ENCODE measurements at places on chromosomes 7 and 10.

- no peak for DNase-seq
Measured at GRCh38 chr10:33550811-33551210, 216.3 kb upstream of the NRP1 start.

DNA sequence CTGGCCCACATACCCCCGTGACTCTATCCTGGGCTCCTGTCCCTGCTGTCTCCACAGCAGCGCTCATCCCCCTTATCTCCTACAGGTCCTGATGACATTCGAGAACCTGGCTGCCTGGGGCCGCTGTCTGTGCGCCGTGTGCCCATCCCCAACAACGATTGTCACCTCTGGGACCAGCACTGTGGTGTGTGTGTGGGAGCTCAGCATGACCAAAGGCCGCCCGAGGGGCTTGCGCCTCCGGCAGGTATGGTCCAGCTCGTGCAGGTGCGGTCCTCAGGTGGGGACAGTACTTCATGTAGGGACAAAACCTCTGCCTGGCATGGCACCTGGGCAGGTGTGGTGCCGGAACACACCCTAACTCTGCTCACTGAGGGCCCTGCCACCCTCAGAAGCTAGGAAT lies 30.4 kb upstream of the LRRC18 start:
- DNase-seq, result no peak

DNA sequence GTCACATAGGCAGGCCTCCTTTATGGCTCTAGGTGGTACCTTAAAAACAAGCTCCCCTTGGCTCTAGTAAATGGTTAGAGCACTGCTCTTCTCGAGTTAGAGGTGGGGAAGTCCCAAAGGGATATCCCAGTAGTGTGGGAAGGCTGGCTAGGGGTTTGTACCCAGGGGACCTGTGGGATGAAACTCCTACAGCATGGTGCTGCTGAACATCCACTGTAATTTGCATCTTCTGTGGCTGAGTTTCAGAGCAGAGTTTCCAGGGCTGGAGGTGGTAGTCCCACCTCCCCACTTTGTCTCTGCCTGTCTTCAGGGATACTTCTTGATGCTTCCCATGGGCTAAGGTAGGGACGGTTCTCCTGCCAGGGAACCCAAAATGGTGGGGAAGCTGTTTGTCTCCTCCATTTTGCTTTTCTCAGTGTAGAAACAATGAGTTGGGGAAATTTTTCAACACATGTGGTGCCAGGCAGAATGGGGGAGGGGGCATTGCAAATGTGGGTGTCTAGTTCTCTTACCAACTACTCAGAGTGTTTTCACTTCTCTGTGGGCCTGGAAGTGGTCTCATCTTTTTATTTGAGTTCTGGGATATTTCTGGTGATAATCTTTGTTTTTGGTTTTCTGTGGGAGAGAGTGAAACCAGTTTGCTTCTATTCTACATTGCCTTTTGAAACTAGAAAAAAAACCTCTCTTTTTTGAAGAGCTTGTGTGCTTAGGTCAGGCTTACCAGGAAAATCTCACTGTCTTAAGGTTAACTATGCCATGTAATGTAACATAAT lies 36.3 kb downstream of the SCART1 start:
- no peak for DNase-seq

GRCh38 chr7:2007551-2007950 lies 225.2 kb downstream of the MAD1L1 start:
- no peak for DNase-seq

GRCh38 chr10:30154561-30154960 lies 95.2 kb upstream of the JCAD start:
- no peak for DNase-seq

- no peak for DNase-seq
Measured at GRCh38 chr10:104331208-104331838, 6.9 kb downstream of the ITPRIP start.

GRCh38 chr7:1610013-1610677 lies 40.3 kb upstream of the PSMG3 start:
- DNase-seq, result no peak

DNA sequence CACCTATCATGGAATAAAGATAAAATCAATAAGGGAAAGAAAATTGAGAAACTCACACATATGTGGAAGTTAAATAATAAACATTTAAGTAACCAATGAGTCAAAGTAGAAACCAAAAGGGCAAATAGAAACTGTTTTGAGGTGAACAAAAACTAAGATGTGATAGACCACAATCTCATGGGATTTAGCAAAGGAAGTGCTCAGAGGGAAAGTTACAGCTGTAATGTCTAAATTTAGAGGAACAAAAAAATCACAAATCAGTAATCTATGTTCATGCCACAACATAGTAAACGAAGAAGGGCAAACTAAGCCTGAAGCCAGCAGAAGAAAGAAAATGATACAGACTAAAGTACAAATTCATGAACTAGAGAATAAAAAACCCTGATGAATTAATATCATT lies 16.3 kb downstream of the CYP3A4 start:
- DNase-seq, result no peak

Data from NCI-H187 (cell line).